ENCODE measurements at places on chromosomes 16 and 17. TPM values are rescaled to one million over a fixed set of nuclear protein-coding genes. Genes with fewer than 3 reads are reported as not detected.

Gene IRF8
- 1.2 TPM for total RNA-seq

GRCh38 chr17:53896047-53896446, 73.3 kb downstream of the KIF2B start:
- H3K4me3 ChIP-seq: no peak overlapping the region
- no peaks in the 10 kb centered on the region for H3K4me1 ChIP-seq
- no peak overlapping the region for H3K27ac ChIP-seq
- H3K27me3 ChIP-seq: no peaks in the 10 kb centered on the region
- no peak for DNase-seq

- no peaks in the 10 kb centered on the region for H3K4me1 ChIP-seq
- H3K4me3 ChIP-seq: no peak overlapping the region
Measured at GRCh38 chr17:48335858-48336500, 94.0 kb downstream of the SKAP1 start.

GRCh38 chr17:40033339-40033738, 18.1 kb downstream of the CSF3 start:
- no peak overlapping the region for H3K4me3 ChIP-seq
- DNase-seq: no peak
- H3K27ac ChIP-seq: no peak overlapping the region
- H3K27me3 ChIP-seq: no peaks in the 10 kb centered on the region

DNA sequence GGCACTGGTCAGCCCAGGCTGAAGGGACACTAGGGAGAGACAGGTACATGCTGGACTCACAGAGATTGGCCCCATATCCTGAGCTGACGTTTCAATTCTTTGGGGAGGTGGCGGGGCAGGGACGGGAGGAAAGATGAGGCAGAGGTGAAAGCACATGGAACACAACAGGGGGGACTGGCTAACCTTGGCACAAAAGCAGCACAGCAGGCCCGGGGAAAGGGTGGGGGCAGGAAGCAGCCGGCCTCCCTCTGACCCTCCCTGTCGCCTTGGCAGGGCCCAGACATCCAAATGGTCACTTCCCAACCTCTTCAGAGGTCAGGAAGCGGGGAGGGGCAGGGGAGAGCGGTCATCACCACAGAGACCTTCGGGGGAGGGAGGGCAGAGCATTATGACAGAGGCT, 6.6 kb downstream of the VAT1 start:
- no peaks in the 10 kb centered on the region for H3K36me3 ChIP-seq
- no peaks in the 10 kb centered on the region for H3K27me3 ChIP-seq
- H3K27ac ChIP-seq: no peak overlapping the region
- no peak overlapping the region for H3K4me3 ChIP-seq
- DNase-seq: no peak
- H3K4me1 ChIP-seq: peaks cover 7% of the 10 kb centered on the region

GRCh38 chr16:77064037-77064436, 127.0 kb upstream of the MON1B start:
- H3K27me3 ChIP-seq: no peaks in the 10 kb centered on the region
- no peaks in the 10 kb centered on the region for H3K36me3 ChIP-seq
- H3K27ac ChIP-seq: no peak overlapping the region
- no peak overlapping the region for H3K4me3 ChIP-seq

DNA sequence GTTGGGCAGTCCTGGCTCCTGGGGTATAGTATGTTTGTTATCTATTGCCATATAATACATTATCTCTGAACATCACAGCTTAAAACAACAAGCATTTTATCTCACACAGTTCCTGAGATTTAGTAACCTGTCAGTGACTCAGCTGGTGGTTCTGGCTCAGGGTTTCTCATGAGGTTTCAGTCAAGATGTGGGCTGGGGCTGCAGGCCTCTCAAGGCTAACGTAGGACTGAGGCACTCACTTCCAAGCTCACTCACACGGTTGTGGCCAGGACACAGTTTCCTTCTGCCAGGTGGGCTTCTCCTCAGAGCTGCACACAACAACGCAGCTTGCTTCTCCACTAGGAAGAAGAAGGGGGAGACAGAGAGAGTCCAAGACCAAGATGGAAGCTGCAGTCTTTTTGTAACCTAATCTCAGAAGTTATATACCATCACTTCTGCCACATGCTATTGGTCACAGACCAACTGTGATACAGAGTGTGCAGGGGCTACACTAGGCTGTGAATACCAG, 10.3 kb upstream of the MED13 start:
- no peak overlapping the region for H3K27ac ChIP-seq
- H3K36me3 ChIP-seq: no peaks in the 10 kb centered on the region
- no peak for DNase-seq

GRCh38 chr17:43125133-43125966, at the start of gene BRCA1:
BRCA1 (minus strand) TSS chr17:43125364; CDS start chr17:43124096, 1,268 bp downstream.
- peak within 1 kb of the TSS; percentile 78 for H3K4me3 ChIP-seq
- H3K27me3 ChIP-seq: no peaks in the 10 kb centered on the region

- H3K4me3 ChIP-seq: no peak overlapping the region
- no peaks in the 10 kb centered on the region for H3K27me3 ChIP-seq
- H3K4me1 ChIP-seq: peaks cover 8% of the 10 kb centered on the region
Measured at GRCh38 chr17:7323731-7324437, 5.3 kb downstream of the NEURL4 start.

DNA sequence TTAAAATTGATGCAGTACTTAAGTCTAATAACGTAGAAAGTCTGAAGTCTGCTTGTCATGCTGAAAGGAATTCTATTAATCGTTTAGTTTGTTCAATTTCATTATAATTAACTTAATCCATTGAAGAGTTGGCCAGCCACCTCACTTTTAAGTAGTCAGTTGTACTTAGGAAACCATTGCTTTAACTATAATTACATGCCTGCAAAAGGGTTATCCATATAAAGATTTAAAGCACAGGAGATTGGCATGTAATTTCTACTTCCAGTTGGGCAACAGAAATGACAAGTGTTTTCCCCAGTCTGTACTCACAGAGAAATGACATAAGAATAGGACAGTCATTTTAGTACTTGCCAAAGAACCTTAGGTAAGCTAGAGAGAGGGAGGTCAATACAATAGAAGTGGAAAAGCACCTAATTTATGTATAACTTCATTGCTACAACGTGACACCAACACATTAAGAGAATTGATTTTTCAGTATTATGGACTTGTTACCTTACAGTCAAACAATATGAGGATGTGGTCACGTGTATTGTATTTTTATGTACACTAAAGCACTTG, 3.7 kb upstream of the USP32 start:
- H3K27ac ChIP-seq: no peak overlapping the region
- H3K4me1 ChIP-seq: peaks cover 11% of the 10 kb centered on the region
- no peak overlapping the region for H3K4me3 ChIP-seq
- no peaks in the 10 kb centered on the region for H3K27me3 ChIP-seq
- DNase-seq: no peak

GRCh38 chr17:61431594-61432311, 20.5 kb upstream of the TBX4 start:
- no peak overlapping the region for H3K4me3 ChIP-seq
- DNase-seq: no peak
- H3K36me3 ChIP-seq: no peaks in the 10 kb centered on the region
- no peak overlapping the region for H3K27ac ChIP-seq

Gene TSPOAP1
- 13.8 TPM for total RNA-seq

DNA sequence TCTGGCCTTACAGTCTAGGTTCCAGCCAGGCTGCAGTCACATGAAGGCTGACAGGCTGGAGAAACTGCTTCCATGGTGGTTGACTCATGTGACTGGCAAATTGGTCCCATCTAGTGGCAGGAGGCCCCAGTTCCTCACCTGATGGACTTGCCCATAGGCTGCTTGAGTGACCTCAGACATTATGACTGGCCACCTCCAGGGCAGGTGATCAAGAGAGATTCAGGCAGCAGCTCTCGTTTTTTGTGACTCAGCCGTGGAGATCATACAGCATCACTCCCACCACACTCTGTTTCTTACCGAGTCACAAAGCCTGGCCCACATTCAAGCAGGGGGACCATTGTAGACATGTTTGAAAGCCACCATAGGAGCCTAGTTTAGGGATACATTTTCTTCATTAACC, 34.5 kb downstream of the SIAH1 start:
- no peaks in the 10 kb centered on the region for H3K4me1 ChIP-seq
- H3K4me3 ChIP-seq: no peak overlapping the region
- no peak overlapping the region for H3K27ac ChIP-seq
- H3K36me3 ChIP-seq: no peaks in the 10 kb centered on the region

Measured in neural progenitor cell (in vitro differentiated cells).